ENCODE measurements at places on chromosomes 3 and 15. TPM values are rescaled to one million over a fixed set of nuclear protein-coding genes. Genes with fewer than 3 reads are reported as not detected.

SNUPN gene
- total RNA-seq = 34.6 TPM

BMF gene
- total RNA-seq = 4.3 TPM

CSPG4 gene
- 168 TPM for total RNA-seq

ROPN1 gene
- 5.3 TPM for total RNA-seq

GOLGA8J gene
- total RNA-seq = under 0.01 TPM

OR5K2 gene
- total RNA-seq = not detected

SYNPR gene
- total RNA-seq = not detected

MAGEF1 gene
- total RNA-seq = 22.0 TPM

CHRM5 gene
- total RNA-seq = not detected

TADA3 gene
- total RNA-seq = 52.6 TPM

COX5A gene
- total RNA-seq = 59.5 TPM

ADAMTS17 gene
- total RNA-seq = 0.34 TPM

NBEAL2 gene
- total RNA-seq = 4.5 TPM

CPNE9 gene
- total RNA-seq = not detected

AP2M1 gene
- 312 TPM for total RNA-seq

IMPG2 gene
- total RNA-seq = under 0.01 TPM

GP5 gene
- under 0.01 TPM for total RNA-seq

HESX1 gene
- not detected for total RNA-seq

TMF1 gene
- 18.6 TPM for total RNA-seq

ST8SIA2 gene
- total RNA-seq = 0.69 TPM

GCNT3 gene
- total RNA-seq = 0.36 TPM

CCDC80 gene
- total RNA-seq = 9.4 TPM

DUOX2 gene
- not detected for total RNA-seq

ISLR gene
- not detected for total RNA-seq

CFAP100 gene
- total RNA-seq = not detected

PYGO1 gene
- total RNA-seq = 8.9 TPM

TGM4 gene
- not detected for total RNA-seq

ALPK3 gene
- under 0.01 TPM for total RNA-seq

C15orf62 gene
- not detected for total RNA-seq

HAUS2 gene
- total RNA-seq = 12.7 TPM

OSTN gene
- total RNA-seq = not detected

CCK gene
- not detected for total RNA-seq

PRSS50 gene
- not detected for total RNA-seq

GOLGA8G gene
- total RNA-seq = not detected

SEMA3F gene
- total RNA-seq = 0.62 TPM

RASL12 gene
- total RNA-seq = 0.33 TPM

CYP11A1 gene
- total RNA-seq = under 0.01 TPM
